ENCODE measurements at places on chromosomes 2 and 18.

DNA sequence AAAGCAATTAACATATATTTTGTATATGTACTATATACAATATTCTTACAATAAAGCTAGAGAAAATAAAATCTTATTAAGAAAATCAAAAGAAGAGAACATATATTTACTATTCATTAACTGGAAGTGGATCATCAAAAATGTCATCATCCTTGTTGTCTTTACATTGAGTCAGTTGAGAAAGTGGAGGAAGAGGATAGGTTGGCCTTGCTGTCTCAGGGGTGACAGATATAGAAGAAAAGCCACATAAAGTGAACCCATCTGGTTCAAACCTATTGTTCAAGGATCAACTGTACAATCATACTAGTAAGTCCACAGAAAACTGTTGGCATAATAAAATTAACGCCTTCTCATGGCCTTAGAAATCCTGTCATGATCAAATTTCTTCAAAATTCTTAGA is 26.6 kb downstream of the SESTD1 start:
- no peak for DNase-seq

GRCh38 chr2:215528555-215528954 is 92.7 kb upstream of the FN1 start:
- DNase-seq, result no peak

- no peak for DNase-seq
Measured at GRCh38 chr2:200786826-200787225, 24.9 kb upstream of the BZW1 start.

GRCh38 chr2:86372133-86372532 is 34.7 kb upstream of the REEP1 start:
- DNase-seq, result no peak

DNA sequence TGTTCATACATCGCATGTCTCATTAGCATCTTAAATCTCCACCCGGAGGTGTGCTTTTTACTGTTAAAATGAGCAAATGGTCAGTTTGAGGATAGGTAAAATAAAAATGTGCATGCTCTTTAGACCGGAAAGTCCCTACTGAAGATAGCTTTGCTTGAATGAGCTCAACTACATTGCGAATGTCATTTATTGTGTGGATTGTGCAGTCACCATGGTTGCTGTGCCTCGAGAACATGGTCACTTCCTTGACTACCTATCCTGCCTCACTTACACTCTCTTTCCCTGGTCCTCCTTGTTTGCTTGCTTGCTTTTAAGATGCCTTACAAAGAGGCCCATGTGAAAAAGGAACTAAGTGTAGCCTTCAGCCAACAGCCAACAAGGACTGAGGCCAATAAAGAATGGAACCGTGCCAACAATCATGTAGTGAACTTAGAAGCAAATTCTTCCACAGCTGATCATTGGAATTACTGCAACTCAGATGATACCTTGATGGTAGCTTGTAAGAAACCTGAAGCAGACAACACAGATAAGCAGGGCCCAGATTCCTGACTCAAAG is 72.2 kb upstream of the BARD1 start:
- no peak for DNase-seq

GRCh38 chr2:145235312-145235711 is 715.4 kb upstream of the ZEB2 start:
- no peak for DNase-seq

- no peak for DNase-seq
Measured at GRCh38 chr2:48711343-48711742, 44.2 kb downstream of the LHCGR start.

GRCh38 chr2:101197215-101197745 is 46.1 kb upstream of the TBC1D8 start:
- no peak for DNase-seq

- no peak for DNase-seq
Measured at GRCh38 chr18:24446953-24447538, 13.4 kb upstream of the HRH4 start.

- no peak for DNase-seq
Measured at GRCh38 chr2:169087757-169088379, 18.5 kb downstream of the DHRS9 start.

GRCh38 chr2:45759310-45759851 is 107.9 kb downstream of the PRKCE start:
- DNase-seq, result no peak

DNA sequence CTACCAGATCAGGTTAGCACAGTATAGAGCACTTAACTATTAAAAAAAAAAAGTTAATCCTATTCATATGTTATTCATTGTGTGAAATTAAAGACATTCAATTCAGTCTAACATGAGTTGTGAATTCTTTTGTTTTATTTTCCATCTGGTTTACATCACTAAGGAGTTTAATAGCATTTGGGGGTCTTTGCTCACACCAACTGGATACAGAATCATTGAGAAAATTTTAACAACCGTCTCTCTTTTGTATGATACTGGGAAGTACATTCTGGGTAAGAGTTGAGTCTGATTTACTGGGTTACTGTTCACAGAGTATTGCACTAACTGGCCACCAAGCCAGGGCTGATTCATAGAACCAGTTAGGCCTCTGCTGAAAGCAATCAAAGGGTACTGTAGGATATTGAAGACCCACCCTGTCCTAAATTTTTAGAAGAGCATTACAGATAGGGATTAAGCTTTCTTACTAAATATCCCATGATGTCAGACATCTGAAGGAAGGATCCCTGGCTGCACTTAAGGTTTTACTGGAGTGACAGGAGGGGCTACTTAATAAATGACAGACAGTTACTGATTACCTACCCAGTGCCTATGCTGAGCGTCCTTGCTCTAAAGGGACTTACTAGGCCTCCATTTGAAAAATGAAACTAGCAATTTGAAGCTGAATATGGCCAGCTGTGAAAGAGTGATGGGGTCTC is 387.9 kb downstream of the SETBP1 start:
- DNase-seq, result no peak

DNA sequence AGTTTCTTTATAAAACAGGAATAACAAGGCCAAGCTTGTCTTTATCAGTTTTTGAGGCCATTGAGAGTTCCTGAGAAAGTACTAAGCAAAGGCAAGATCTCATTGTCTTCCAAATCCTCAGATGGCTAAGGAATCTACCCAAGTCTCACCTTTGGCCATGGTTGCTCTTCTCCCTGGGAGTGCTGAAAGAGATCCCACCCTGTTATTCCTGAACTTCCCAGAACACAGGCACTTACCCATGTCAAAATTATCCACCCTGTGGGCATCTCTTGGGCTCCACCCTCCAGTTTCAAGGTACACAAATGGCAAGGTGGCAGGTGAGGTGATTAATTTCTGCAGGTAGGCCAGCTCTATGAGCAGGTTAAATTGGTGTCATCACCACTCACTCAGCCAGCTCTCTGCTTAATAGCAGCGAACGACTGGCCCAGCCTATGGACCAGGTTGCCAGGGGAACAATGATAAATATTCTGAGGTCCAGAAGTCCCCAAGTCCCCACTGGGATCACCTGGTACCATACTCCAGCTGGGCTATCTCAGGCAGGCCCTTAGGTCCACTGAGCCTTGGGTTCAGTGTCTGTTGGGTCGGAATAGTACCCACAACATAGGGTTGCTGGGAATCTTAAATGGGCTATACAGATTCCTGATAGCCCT is 2.3 kb upstream of the SPRED2 start:
- no peak for DNase-seq

- DNase-seq, result no peak
Measured at GRCh38 chr2:71614976-71615766, 161.8 kb downstream of the DYSF start.

DNA sequence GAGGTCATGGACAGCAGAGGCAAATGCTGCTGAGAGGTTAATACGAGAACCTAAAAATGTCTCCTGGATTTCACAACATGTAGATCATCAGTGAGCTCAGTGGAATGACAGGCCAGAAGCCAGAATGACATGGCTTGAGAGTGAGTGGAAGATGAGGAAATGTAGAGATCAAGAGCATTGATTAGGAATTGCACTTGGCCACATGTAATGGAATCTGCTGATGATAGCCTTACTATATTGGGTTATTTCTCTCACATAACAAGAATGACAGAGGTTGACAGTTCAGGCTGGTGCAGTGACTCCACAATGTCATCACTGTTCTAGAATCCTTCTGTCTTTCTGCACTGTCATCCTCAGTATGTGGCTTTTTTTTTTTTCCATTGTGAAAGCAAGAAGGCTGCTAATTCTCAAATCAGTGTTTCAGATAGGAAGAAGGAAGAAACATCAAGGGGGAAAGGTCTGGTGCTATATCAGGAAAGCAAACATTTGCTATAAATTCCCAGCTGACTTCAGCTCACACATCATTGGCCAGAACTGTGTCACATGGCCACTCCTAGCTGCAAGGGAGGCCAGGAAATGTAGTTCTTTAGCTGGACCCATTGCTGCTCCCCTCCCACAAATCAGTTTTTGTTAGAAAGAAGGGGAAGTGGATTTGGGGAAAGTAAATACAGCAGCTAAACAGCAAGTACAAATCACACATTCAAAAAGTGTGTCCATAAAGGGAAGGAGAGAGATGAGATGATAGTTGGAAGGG is 127.2 kb downstream of the FAM161A start:
- no peak for DNase-seq

DNA sequence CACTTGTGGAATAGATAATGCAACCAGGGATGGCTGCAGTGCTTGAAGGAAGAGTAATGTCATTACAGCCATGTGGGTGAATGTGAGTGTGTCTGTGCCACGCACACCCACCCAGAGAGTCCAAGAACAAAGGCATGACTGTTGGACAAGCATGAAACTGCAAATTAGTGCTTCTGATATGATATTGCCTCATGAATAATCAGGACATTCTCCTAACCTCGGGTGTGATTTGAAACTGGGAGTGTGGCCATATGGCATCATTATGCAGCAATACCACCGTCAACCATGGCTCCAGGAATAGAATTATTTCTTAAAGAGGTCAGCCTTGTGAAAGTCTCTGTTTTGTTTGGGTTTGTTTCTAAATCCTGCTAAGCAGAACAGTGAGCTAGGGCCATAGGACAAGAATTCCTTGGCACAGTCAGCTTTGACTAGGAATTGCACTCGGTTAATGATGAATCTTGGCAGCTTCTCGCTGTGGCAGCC is 678.0 kb upstream of the RAB6C start:
- no peak for DNase-seq

- no peak for DNase-seq
Measured at GRCh38 chr2:8059794-8060193, 622.1 kb upstream of the ID2 start.

DNA sequence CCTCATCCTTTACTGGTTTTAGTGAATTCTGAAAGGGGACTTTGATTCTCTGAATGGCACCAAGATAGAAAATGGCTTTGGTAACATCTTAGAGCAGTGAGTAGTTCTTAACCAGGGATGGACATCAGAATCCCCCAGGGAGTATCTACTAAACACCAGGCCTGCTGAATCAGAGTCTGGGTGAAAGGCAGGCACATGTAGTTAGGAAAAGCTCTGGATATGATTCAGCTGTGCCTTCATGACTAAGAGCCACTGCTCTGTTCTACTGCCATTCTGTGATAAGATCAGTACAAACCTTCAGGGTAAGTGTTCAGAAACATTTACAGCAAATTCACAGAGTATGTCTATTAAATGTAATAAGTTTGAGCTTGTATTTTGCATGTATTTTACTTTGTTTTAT is 46.2 kb upstream of the B3GNT2 start:
- no peak for DNase-seq

GRCh38 chr2:37852585-37853014 is 72.5 kb upstream of the RMDN2 start:
- no peak for DNase-seq

GRCh38 chr2:11682590-11682915 is 12.6 kb upstream of the NTSR2 start:
- DNase-seq, result no peak

- DNase-seq, result no peak
Measured at GRCh38 chr18:56825878-56826277, 174.7 kb downstream of the WDR7 start.

- no peak for DNase-seq
Measured at GRCh38 chr2:9889812-9890261, 46.6 kb downstream of the TAF1B start.

- no peak for DNase-seq
Measured at GRCh38 chr2:9286554-9287399, 80.2 kb downstream of the ASAP2 start.

DNA sequence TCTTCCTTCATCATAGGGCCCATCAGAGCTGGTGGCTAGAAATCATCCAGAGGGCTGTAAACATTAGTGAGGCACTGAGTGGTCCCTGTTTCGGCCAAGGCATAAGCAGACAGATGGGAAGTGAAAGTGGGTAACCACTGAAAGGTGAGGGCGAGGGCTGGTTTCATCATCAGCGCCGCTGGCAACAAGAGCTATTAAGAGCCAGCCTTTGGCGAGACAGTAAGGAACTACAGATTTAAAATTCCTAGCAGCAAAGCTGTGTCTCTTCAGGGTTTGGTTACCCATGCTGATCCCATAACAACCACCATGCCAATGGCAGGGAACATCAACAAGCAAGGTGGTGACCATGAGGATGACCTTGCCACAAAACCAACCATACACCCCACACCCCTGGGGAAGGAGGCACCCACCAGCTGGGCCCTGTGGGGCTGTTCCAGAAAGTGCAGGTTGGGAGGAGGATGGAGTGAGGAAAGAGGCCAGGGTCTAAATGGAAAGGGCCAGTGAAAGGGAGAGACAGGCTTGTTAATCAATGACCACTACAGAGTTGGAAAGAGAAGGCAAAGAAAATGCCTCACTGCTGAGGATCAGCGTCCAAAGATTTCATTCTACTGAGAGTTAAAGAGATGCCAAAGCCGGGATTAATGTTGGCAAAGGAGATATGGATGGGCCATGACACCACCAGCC is 9.0 kb upstream of the SLC20A1 start:
- DNase-seq, result no peak

- DNase-seq, result no peak
Measured at GRCh38 chr2:30981096-30981495, 157.1 kb downstream of the GALNT14 start.

GRCh38 chr2:126722546-126722945 is 66.6 kb downstream of the GYPC start:
- no peak for DNase-seq

- no peak for DNase-seq
Measured at GRCh38 chr2:6454286-6454990, 411.3 kb downstream of the CMPK2 start.

DNA sequence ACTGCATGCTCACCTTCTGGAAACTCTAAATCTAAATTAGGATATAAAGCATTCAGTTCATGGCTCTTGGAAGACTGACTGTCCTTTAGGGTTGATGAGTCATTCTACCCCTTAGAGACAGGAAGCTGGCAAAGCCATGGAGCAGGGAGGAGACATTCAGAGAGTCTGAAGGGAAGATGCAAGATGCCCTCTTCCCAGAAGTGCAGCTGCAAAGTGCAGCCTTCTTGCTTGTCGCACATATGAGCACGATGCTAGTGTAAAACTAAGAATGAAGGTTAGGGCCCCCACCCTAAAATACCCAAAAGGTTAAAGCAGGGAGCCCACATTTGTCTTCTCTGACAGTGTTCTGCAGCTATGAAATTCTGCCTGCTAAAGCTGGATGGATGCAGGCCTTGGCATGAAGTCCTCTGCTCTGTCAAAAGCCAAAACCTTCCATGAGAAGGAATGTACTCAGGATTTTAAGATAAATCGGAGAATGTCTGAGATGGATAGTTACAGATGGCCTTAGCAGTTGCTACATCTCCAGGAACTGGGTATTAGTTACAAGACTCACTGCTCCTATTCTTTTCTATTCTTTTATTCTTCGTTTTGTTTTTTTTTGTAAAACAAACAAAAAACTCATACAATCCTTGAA is 89.7 kb downstream of the POLE4 start:
- no peak for DNase-seq

GRCh38 chr2:13003500-13003899 is 286.8 kb downstream of the TRIB2 start:
- DNase-seq, result no peak
